ENCODE measurements at places on chromosomes 3 and 15.

DNA sequence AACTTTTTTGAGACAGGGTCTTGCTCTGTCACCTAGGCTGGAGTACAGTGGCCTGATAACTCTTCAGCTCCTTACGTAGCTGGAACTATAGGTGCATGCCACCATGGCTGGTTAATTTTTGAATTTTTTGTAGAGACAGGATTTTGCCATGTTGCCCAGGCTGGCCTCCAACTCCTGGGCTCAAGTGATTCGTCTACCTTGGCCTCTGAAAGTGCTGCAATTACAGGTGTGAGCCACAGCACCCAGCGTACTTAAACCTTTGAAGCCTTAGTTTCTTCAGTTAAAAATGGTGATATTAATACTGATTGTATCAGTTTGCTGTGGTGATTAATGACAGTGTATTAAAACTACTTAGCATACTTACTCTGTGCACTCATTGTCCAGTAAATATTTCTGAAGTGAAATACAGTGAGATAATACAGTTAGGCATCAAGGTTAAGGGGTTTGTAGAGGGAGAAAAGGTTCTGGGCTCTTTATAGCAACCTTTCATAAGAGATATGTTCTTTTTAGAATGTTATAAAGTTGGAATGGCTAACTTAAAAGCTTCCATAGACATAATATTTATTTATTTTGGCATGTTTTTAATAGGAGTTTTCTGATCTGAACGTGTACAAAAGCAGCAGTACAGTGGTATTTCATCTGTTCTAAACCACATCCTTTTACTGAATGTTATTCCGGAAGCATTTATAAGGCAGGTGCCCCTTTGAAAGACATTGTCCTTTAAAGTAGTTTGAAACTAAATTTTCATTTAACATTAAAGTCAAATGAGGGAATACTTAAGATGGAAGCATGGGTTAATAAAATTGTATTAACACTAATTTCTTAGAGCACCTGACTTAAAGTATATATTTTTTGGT, 23.6 kb downstream of the NCK1 start:
- DNase-seq: no peak

- no peak for DNase-seq
These were observed 33.2 kb upstream of the ACP3 start for GRCh38 chr3:132283916-132284405.

GRCh38 chr15:78739206-78739605, 72.1 kb downstream of the ADAMTS7 start:
- DNase-seq: no peak

DNA sequence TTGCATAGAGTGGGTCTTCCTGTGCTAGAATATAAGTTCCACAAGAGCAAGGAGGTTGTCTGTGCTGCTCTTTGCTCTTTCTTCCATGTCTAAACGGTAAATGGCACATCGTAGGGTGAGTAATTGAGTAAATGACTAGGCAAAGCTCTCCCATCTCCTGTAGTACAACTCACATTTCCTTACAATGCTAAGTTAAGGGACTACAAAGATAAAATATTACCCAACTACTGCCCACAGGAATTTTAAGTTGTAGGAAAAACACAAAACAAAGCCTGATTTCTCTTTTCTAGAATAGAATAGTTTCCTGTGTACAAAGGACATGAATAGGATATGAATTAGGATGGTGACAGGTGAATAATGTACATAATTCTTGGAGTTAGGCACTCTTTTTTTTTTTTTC, 19.9 kb upstream of the LRIG1 start:
- no peak for DNase-seq

DNA sequence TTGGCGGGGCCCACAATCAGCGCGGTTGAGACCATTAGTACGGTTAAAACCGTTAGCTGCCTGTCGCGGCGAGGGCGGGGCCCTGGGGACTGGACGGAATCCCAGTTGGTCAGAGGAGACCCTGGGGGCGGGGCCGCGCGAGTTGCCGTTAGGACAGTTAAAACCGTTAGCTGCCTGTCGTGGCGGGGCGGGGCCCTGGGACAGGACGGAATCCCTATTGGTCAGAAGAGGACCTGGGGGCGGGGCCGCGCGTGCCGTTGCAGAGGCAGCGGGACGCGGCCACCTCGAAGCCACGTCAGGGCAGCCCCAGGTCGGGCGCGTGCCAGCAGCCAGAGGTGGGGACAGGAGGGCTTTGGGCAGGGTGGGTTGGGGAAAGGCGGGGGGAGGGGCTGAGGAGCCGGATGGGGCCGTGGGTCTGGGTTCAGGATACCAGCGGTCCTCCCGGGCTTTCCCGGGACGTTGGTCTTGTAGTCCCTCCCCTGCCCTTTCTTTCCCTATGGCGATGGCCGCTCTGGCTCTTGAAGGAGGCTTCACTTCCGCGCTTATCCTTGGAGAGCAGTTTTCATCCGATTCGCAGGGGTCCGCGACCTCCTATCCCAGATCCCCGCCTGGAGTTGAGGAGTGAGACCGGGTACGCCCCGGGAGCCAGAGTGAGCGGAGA, 28.0 kb downstream of the KLHDC8B start:
- no peak for DNase-seq

- DNase-seq: peak; percentile 46
These were observed 138.0 kb upstream of the MEF2A start for GRCh38 chr15:99427668-99428361.

GRCh38 chr15:40831861-40832260, 3.4 kb upstream of the PPP1R14D start:
- no peak for DNase-seq

DNA sequence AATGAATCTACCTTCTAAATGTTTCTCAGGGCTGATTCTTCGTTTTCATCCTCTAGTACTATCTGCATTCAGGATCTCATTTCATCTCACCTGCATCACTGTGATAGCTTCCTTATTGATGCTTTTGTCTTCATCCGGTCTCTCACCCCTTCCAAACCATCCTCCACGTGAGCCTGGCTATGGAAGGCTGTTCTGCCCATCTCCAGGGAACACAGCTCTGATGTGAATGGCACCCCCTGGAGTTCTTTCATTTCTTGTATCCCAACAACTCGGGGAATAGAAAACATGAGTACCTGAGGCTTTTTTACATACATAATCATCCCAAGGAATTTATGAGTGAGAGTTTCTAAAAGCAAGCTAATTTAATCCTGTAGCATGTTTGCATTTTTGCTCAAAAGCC, 8.8 kb upstream of the DPPA4 start:
- no peak for DNase-seq

- DNase-seq: no peak
These were observed 507.6 kb downstream of the FHIT start for GRCh38 chr3:60743631-60744164.

DNA sequence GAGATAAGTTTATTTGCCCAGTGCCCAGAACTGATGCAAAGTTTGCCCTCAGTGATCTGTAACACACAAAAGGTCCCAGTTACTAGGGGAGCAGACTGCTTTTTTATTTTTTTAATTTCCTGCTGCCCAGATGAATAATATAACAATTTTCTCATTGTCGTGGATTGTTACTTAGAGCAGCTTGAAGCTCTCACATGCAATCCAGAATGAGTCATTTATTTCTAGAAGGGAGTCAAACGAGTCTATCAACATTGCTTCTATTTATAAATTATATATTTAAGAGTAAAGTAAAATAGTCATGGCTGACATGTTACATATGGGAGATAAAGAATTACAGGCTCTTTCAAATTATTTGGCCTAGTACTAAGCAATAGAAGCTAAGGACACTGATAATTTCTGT, 41.3 kb downstream of the MEIS2 start:
- DNase-seq: no peak

GRCh38 chr3:123379041-123379830, 69.7 kb downstream of the ADCY5 start:
- DNase-seq: no peak

GRCh38 chr3:177760803-177761202, 563.5 kb upstream of the TBL1XR1 start:
- no peak for DNase-seq

DNA sequence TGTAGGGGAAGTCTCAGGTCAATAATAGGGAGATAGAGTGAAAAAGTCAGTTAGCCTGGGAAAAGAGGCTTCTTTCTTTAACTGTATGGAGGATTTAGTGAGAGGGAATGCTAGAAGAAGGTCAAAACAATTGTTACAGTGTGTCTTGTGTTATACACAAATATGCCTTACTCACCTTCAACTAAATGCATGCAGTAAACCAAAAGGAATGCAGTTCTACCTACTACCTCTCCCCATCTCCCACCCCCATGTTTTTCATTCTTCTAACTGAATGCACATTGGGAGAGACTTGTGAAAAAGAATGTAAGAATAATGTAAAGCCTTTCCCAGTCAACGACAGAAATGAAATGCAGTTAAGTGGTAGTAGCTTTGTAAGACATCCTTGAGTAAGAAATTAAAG, 33.8 kb downstream of the CCDC66 start:
- DNase-seq: no peak

- no peak for DNase-seq
These were observed 29.0 kb downstream of the CCDC12 start for GRCh38 chr3:46947546-46947901.

DNA sequence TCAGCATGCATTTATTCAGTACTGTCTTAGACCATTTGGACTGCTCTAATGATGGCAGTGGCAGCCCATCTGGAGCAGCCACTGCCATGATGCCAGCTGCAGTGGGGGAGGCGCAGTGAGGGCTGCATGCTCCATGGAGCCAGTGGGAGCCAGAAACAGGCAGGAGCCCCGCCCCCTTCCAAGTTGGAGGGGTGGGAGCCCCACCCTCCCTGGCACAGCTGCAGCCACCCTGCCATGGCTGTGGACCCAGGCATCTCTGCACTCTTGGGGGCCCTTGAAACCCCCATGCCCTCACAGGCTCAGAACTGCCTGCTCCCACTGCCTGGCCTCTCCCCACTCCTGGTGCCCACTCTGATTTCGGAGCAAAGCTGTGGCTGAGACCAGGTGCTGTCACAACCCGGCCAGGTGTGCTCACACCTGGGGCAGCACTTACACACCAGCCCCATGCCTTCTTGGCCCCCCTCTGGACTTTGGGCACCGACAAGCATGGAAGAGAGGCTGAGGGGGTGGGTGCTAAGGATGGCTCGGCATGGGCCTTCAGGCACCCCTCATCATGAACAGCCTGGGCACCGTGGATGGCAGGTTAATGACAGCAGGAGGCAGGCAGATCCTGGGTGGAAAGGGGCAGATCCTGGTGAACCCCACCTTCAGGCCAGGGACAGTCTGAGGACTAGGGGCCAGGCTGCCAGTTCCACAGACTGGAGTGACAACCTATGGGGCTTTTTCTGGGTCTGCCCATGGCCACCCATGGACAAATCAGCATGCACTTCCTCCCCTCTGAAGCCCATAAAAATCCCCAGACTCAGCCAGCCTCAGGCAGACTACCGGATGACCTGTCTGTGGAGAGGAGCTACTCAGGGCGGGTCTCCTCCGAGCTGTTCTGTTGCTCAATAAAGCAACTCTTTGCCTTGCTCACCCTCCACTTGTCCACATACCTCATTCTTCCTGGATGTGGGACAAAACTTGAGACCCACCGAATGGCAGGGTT, 18.3 kb downstream of the TBC1D21 start:
- no peak for DNase-seq

- no peak for DNase-seq
These were observed 66.4 kb downstream of the B3GALNT1 start for GRCh38 chr3:161038725-161039124.

DNA sequence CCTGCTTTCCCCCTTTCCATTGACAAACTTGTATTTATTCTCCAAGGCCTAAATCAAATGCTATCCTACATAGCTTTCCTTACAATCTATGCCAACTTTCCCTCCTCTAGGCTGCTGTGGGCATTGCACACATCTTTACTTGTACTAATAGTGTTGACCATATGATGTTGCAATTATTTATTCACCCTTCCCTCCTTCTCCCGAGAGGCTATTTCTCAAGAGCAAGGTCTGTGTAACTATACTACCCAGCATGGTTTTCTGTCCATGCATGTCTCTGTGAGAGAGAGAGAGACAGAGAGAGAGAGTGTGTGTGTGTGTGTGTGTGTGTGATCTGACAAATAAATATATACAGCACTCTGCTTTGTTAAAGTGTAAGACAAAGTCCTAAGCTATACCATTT, 63.8 kb downstream of the GTPBP8 start:
- no peak for DNase-seq

GRCh38 chr3:134445636-134446035, 40.1 kb downstream of the ANAPC13 start:
- no peak for DNase-seq

DNA sequence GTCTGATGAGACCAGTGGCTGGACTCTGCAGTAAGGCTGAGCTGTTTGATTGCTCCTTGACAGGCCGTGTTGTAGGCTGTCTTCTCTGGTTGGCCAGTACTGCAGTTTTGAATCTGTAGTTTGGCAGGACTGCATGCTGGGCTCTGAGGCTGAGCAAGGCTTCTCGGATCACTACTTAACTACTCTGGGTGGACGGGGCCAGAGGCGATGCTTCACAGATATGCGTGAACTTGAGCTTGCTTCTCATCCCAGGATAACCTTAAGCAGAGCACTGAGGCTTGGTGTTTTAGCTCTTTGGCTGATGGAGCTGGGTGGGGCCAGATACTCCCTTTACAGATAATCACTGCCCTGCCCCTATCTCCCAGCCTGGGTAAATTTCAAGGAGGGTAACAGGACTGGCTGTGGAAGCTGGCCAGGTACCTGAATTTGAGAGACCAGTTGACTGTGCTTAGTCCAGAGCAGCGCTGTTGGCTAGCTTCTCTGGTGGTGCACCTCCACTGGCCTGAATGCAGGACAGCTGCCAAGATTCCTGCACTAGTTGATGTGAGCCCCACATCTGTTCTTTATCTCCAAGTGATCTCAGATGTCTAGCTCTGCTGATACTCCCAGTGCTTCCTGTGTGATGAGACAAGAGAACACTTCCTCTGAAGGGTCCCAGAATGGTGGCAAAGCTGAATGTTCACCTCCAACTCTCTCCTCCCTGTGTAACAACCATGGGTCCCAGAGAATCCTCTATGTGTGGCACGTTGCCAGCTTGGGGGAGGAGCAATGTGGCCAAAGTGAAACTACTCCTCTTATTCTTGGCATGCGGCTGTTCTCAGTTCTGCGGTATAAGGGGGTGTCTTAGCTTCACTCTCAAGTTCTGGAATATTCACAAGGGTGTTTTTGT, 37.9 kb downstream of the RPL39L start:
- peak; percentile 65 for DNase-seq

GRCh38 chr3:157786211-157786610, 283.0 kb upstream of the VEPH1 start:
- DNase-seq: no peak
